ENCODE measurements at places on chromosomes 12 and 14.

DNA sequence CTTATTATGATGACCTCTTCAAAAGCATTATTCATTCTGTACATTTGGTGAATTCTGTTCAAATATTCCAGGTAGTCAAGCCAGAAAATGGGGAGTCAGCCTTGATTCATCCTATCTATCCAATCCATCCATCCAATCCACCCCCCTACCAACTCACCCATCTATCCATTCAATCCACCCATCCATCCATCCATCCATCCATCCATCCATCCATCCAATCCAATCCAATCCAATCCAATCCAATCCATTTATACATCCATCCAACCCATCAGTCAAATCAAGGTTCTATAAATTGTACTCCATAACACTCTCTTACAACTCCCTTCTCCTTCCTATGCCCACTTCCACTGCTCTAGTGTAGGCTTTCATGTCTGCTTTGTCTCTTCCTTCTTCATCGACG, 35.8 kb upstream of the GRIP1 start:
- DNase-seq = no peak

DNA sequence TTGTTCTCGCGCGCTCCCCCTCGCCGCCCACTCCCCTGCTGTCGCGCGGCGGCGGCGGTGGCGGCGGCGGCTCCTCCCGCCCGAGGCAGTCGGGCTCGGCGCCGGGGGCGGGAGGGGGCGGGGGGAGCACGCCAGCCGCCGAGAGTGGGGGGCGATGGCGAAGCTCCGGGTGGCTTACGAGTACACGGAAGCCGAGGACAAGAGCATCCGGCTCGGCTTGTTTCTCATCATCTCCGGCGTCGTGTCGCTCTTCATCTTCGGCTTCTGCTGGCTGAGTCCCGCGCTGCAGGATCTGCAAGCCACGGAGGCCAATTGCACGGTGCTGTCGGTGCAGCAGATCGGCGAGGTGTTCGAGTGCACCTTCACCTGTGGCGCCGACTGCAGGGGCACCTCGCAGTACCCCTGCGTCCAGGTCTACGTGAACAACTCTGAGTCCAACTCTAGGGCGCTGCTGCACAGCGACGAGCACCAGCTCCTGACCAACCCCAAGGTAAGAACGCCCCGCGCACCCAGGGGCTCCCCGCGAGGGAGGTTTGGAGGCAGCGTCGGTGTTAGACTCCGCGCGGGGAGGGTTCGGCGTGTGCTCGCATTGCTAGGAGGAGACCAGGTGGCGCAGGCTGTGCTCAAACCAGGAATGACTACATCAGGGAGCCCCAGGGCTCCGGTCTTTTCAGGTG, 629 bp downstream of the KCNMB4 start:
- peak; percentile 51 for DNase-seq

DNA sequence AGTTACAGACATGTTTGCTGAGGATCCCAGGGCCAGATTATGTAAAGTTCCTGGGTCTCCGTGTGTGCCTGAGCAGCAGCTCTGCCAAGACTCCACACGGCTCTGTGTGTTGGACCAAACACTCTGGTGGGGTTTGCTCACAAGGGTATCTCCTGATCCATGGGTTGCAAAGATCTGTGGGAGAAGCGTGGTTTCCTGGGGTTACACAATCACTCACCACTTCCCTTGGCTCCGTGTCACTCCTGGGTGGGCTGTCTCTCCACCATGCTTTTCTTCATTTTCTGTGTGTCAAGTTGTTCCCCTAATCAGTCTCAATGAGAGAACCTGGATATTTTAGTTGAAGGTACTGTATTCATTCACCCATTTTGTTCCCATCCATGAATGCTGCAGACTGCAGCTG, 1088.8 kb downstream of the FSCB start:
- no peak for DNase-seq

- DNase-seq = no peak
Observed at GRCh38 chr12:10154145-10154496, 17.8 kb downstream of the OLR1 start.

GRCh38 chr12:31117203-31118011, 43.7 kb downstream of the DDX11 start:
- DNase-seq = peak; percentile 84
